ENCODE measurements at places on chromosomes 2 and 18.

DNA sequence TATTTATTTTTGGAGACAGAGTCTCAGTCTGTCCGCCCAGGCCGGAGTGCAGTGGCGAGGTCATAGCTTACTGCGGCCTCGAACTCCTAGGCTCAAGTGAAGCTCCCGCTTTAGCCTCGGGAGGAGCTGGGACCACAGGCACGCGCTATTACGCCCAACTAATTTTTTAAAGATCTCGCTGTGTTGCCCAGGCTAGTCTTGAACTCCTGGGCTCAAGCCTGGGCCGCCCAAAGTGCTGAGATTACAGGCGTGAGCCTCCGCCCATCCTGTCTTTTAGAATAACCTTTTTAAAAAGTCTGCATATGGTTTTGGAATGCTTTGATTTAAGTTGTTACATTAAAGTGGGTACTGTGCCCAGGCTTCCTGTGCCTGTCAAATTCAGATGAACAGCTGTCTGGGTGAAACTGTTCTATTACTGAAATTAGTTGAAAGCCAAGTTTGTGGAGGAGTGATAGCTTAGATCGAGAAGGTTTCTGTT lies 944 bp downstream of the RAB3GAP1 start:
- no peak for DNase-seq
- H3K36me3 ChIP-seq: peaks cover 7% of the 10 kb centered on the region
- H3K4me3 ChIP-seq: peak overlapping the region; percentile 99
- no peaks in the 10 kb centered on the region for H3K27me3 ChIP-seq
- H3K27ac ChIP-seq: peak overlapping the region; percentile 100

- H3K27ac ChIP-seq: no peak overlapping the region
- H3K27me3 ChIP-seq: no peaks in the 10 kb centered on the region
- H3K4me1 ChIP-seq: no peaks in the 10 kb centered on the region
- H3K4me3 ChIP-seq: no peak overlapping the region
Observed at GRCh38 chr2:141515931-141516330, 614.9 kb downstream of the LRP1B start.

- H3K36me3 ChIP-seq: no peaks in the 10 kb centered on the region
- DNase-seq: no peak
- no peaks in the 10 kb centered on the region for H3K4me1 ChIP-seq
- H3K27me3 ChIP-seq: no peaks in the 10 kb centered on the region
Observed at GRCh38 chr2:145638675-145639074, 1118.8 kb upstream of the ZEB2 start.

DNA sequence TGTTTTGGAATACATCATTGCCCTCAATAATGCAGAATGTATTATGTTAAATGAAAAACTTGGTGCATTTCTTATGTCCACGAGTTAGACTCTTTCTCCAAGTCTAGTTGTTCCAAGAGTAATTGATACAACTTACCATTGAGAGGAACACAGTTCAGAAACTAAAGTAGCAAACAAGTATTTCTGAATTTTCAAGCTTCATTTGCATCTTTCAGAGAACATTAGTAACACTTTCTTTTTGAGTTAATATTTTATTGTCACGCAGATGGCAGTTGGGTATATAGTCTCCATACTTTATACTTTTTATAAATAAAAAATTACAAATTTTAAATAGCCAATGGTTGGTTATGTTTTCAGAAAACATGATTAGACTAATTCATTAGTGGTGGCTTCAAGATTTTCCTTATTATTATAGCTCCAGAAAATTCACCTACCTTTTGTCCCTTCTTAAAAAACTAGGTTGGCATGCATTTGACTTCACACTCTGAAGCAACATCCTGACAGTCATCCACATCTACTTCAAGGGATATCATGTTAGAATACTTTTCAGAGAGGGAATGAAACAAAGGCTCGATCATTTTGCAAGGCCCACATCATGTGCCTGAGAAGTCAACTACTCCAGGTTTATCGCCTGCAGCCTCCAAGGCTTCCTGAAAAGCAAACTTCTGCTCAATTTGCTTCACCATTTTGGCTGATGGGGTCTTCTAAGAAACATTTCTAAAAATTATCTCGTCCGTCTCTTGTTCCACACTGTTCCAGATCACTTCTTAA lies 29.9 kb downstream of the LYPD6B start:
- H3K4me1 ChIP-seq: peaks cover 23% of the 10 kb centered on the region
- peaks cover 3% of the 10 kb centered on the region for H3K36me3 ChIP-seq
- no peak overlapping the region for H3K4me3 ChIP-seq
- peak overlapping the region; percentile 82 for H3K27ac ChIP-seq
- DNase-seq: no peak

GRCh38 chr2:144498277-144498676 lies 21.6 kb downstream of the ZEB2 start:
- H3K36me3 ChIP-seq: no peaks in the 10 kb centered on the region
- H3K27me3 ChIP-seq: peaks cover 8% of the 10 kb centered on the region

- no peak for DNase-seq
- no peaks in the 10 kb centered on the region for H3K4me1 ChIP-seq
- H3K36me3 ChIP-seq: no peaks in the 10 kb centered on the region
- no peak overlapping the region for H3K27ac ChIP-seq
- no peak overlapping the region for H3K4me3 ChIP-seq
- no peaks in the 10 kb centered on the region for H3K27me3 ChIP-seq
Observed at GRCh38 chr2:141137122-141137693, 993.6 kb downstream of the LRP1B start.

DNA sequence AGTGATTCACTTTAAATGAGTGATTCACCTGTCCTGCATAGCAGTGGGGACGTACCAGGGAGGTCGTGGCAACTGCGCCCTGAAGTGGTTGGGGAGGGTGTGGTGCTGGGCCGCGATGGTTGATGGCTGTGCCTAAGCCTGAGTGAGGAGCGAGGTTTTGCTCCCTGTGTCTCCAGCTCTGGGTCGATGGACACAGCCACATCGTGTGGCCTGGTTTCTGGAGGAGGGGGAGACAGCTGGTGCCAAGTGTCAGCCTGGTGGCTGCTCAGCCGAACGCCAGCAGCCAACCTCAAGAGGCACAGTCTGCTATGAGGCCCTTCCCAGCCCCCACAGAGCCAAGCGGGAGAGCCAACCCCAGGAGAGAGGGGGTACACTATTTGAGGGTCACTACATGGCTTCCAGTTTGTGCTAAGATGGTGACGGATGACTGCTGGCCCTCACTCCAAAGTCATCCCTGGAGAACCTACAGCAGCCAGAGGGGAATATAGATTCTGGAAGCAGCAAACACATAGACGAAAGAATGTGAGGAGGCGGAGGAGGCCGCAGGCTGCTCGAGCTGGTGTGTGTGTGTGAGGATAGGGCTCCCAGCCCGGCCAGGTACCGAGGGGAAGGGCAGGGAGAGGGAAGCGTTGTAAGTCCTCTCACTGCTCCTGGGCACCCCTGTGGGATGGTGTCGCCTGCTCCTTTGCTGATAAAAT lies 58.6 kb upstream of the OTOF start:
- no peak for DNase-seq
- peaks cover 11% of the 10 kb centered on the region for H3K27me3 ChIP-seq
- no peaks in the 10 kb centered on the region for H3K4me1 ChIP-seq

DNA sequence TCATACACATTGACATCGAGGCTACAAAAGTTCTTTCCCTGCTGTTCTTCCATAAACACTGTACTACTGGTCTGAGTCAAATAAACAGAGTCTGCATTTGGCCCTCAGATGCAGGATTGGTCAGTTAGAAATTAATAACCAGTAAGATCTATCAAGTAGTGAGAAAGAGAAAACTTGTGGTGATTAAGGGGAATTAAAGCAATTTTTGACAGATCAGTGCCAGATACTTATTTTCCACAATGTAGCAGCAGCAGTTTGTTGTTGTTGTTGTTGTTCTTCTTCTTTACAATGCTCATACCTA lies 85.0 kb downstream of the IKZF2 start:
- no peak for DNase-seq
- no peaks in the 10 kb centered on the region for H3K27me3 ChIP-seq
- H3K4me1 ChIP-seq: peaks cover 11% of the 10 kb centered on the region
- H3K27ac ChIP-seq: no peak overlapping the region

GRCh38 chr2:222423632-222424275 lies 589 bp upstream of the SGPP2 start:
- no peak for DNase-seq
- H3K4me3 ChIP-seq: peak overlapping the region; percentile 98
- peaks cover 7% of the 10 kb centered on the region for H3K36me3 ChIP-seq
- peaks cover 30% of the 10 kb centered on the region for H3K4me1 ChIP-seq
- peak overlapping the region; percentile 96 for H3K27ac ChIP-seq

DNA sequence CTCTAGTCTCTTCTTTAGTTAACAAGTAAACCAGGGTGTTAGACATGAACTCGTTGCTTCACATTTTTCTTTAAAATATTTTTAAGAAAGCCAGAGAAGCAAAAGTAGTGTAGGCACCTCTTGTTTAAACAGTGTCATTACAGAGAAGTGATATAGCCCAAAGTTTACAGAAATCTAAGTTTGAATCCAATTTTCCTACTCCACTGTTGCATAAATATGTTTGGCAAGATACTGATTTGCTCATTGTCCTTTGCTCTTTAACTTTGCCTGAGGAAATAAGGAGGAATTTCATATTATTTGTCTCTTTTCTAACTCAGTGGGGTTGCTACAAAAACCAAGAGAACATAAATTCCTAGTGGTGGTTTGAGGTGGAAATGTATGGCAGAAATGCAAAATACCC lies 81.1 kb downstream of the PAX3 start:
- H3K4me1 ChIP-seq: no peaks in the 10 kb centered on the region
- H3K4me3 ChIP-seq: no peak overlapping the region
- DNase-seq: no peak

GRCh38 chr2:207241198-207241597 lies 75.5 kb upstream of the KLF7 start:
- no peaks in the 10 kb centered on the region for H3K36me3 ChIP-seq
- no peak overlapping the region for H3K4me3 ChIP-seq
- peaks cover 2% of the 10 kb centered on the region for H3K4me1 ChIP-seq
- H3K27ac ChIP-seq: no peak overlapping the region
- DNase-seq: no peak

DNA sequence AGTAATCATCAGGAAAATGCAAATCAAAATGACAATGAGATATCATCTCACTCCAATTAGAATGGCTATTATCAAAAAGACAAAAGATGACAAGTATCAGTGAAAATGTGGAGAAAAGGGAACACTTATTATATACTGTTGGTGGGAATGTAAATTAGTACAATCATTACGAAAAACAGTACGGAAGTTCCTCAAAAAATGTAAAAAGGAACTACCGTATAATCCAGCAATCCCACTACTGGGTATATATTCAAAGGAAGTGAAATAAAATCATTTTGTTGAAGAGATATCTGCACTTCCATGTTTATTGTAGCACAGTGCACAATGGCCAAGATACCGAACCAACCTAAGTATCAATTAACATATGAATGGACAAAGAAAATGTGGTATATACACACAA lies 52.4 kb upstream of the TEX51 start:
- no peak overlapping the region for H3K27ac ChIP-seq
- no peaks in the 10 kb centered on the region for H3K4me1 ChIP-seq
- no peak overlapping the region for H3K4me3 ChIP-seq
- no peak for DNase-seq
- H3K36me3 ChIP-seq: no peaks in the 10 kb centered on the region

DNA sequence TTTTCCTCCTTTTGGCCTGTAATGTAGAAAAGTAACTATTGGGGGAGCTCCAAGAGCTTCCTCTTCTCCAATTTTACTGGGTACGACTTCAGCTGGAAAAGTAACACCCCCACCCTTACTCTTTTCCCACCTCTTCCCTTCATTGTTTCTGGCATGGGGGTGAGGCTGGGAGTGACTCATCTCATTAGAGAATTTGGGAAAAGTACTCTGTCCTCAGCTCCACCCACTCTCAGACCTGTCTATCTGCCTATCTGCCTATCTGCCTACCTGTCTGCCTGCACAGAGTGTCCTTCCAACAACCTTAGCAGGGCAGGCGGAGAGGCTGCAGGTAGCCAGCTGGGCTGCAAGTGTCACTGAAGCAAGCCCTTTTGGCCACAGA lies 93.6 kb downstream of the EPHA4 start:
- H3K4me3 ChIP-seq: no peak overlapping the region
- no peaks in the 10 kb centered on the region for H3K27me3 ChIP-seq
- no peak for DNase-seq

DNA sequence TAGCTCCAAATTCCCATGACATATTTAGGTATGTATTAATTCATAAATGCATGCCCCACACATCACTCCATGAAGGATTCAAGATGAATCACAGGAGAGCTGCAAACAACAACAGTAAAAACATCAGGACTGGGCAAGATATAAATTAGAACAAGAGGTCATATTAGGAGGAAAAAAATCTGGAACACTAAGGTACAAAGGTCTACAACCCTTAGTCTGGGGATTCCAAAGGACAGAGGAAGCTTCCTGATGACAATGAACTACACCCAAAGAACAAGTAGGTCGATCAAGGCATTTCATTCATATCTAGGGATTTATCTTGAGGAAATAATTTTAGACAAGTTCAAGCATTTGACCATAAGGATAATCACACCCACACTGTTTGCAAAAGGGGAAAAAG lies 14.5 kb downstream of the VPS4B start:
- H3K4me1 ChIP-seq: peaks cover 30% of the 10 kb centered on the region
- peaks cover 2% of the 10 kb centered on the region for H3K36me3 ChIP-seq
- no peak for DNase-seq

GRCh38 chr2:228059735-228060134 lies 121.8 kb downstream of the SPHKAP start:
- H3K36me3 ChIP-seq: no peaks in the 10 kb centered on the region
- no peak overlapping the region for H3K4me3 ChIP-seq
- no peak overlapping the region for H3K27ac ChIP-seq
- no peaks in the 10 kb centered on the region for H3K4me1 ChIP-seq
- no peak for DNase-seq

DNA sequence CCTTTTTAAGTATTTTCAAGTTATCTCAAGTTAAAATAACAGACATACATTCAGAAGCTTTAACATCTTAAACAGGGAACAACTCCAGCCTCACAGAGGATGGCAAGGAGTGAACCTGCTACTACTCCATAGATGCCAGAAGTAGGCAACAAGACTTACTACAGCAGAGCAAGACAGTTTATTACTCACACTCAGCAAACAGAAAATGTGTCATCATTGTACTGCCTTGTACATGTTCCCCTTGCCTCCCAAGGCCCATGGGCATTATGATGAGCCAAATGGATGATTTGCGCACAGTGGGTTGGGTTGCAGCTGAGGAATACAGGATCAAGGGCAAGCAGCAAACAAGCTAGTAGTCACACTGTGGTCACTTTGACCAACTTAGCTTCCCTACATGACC lies 80.6 kb upstream of the VRK2 start:
- no peak overlapping the region for H3K4me3 ChIP-seq
- no peaks in the 10 kb centered on the region for H3K36me3 ChIP-seq
- H3K27ac ChIP-seq: no peak overlapping the region
- no peaks in the 10 kb centered on the region for H3K27me3 ChIP-seq

DNA sequence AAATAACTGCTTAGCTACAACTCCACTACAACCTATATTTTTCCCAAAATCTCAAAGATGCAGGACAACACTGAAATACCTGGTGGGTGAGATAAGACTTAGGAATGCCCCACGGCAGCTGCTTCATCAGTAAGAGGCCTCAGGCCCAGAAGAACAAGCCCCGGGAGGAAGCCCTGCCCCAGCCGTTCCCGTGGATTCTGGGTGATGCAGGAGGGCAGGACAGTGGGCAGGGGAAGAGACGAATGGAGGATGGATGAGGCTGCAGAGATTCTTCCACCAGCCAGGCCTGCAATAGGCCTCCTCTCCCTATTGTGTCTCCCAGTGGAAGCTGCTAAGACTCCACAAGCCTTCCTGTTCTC lies 197.9 kb upstream of the HDAC4 start:
- H3K4me1 ChIP-seq: peaks cover 29% of the 10 kb centered on the region
- no peak for DNase-seq
- no peaks in the 10 kb centered on the region for H3K36me3 ChIP-seq
- H3K27ac ChIP-seq: peak overlapping the region; percentile 57
- no peak overlapping the region for H3K4me3 ChIP-seq

GRCh38 chr2:47501374-47502200 lies 98.6 kb downstream of the MSH2 start:
- H3K4me3 ChIP-seq: no peak overlapping the region
- no peaks in the 10 kb centered on the region for H3K27me3 ChIP-seq
- DNase-seq: no peak
